ENCODE measurements at places on chromosomes 3 and 15.

- DNase-seq = peak; percentile 21
Measured at GRCh38 chr3:43105596-43106292, at the start of gene POMGNT2. POMGNT2 (minus strand) TSS chr3:43106079; CDS start chr3:43081431, 24,648 bp downstream.

DNA sequence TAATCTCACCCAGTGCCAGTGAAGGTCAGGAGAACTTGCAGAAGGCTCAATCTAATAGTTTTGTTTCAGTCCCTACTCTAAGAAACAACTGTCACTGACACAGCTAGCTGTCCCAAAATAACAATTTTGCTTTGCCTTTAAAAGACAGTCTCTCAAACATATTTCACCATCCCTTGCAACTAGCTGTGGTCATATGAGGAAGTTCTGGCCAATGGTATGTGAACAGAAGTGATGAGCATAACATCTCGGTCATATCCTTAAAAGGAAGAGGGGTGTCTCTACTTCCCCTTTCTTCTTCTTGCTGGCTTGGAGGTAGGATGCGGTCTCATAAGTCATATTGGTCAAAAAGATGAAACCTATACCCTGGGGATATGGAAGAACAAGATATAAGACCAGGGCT is 198.1 kb downstream of the NEK10 start:
- no peak for DNase-seq

DNA sequence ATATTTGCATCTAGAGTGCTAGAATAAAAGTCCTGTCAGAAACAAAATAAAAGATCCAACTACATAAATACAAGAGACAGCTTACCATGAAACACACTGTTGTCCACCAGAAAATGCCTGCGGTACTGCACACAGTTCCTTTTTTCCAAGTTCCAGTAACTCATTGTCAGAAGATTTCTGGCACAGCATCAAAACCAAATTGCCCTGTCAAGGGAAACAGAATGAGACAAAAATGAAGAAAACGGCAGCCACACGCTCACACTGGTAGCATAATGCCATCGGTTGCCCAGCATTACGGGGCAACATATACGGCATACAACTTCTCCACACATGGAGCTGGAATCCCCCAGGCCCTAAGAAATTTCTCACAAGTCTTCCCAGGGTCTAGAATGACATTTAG is 40.8 kb downstream of the PLCH1 start:
- DNase-seq = no peak

GRCh38 chr3:121531269-121531668 is 14.5 kb downstream of the POLQ start:
- DNase-seq = no peak

GRCh38 chr3:187594272-187594671 is 75.9 kb downstream of the SST start:
- DNase-seq = no peak

DNA sequence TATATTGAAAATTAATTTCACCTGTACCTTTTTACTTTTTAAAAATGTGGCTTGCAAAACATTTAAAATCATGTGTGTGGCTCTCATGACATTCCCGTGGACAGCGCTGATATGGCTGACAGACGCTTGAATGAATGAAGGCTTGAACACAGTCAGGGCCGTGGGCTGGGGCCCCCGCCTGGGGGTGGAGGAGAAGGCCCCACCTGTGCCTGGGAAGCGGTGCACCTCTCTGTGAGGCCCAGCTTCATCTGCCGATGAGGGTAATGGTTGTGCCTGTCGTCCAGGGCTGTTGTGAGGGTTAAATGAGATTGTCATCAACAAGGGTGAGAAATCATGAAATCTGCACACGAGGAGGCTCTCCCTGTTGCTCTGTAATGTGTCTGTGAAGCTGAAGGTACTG is 85.9 kb upstream of the PRR23E start:
- no peak for DNase-seq

GRCh38 chr15:63202861-63203260 is 13.5 kb downstream of the RAB8B start:
- no peak for DNase-seq

DNA sequence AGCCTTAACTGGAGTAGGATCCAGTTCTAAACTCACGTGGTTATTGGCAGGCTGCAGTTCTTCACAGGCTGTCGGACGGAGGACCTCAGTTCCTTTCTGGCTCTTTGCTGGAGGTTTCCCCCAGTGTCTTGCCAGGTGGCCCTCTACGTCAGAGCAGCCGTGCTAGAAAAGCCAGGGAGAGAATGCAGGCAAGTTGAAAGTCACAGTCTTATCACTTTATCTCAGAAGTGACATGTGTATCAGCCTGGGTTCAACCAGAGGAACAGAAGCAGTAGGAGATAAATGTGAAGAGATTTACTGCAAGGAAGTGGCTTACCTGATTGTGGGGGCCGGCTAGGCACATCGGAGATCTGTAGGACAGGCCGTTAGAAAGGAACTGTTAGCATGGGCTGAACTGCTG is 125.3 kb upstream of the BNIP2 start:
- no peak for DNase-seq

GRCh38 chr3:88151358-88151757 is 1.6 kb downstream of the C3orf38 start:
- no peak for DNase-seq

- no peak for DNase-seq
Measured at GRCh38 chr3:74107451-74107850, 482.7 kb upstream of the PDZRN3 start.

- no peak for DNase-seq
Measured at GRCh38 chr15:86649277-86649676, 569.6 kb downstream of the AGBL1 start.

- no peak for DNase-seq
Measured at GRCh38 chr15:63110428-63111026, 11.1 kb upstream of the LACTB start.

- DNase-seq = no peak
Measured at GRCh38 chr3:78668302-78668701, 1099.5 kb downstream of the ROBO1 start.

- no peak for DNase-seq
Measured at GRCh38 chr3:9222956-9223639, 26.3 kb downstream of the SRGAP3 start.

GRCh38 chr3:126389112-126389793 is 5.5 kb upstream of the CFAP100 start:
- DNase-seq = no peak

- no peak for DNase-seq
Measured at GRCh38 chr3:53044711-53045517, 959 bp downstream of the SFMBT1 start.

- DNase-seq = peak; percentile 34
Measured at GRCh38 chr15:37134699-37135131, 34.4 kb upstream of the MEIS2 start.

GRCh38 chr3:54841471-54841870 is 86.4 kb downstream of the LRTM1 start:
- DNase-seq = no peak

DNA sequence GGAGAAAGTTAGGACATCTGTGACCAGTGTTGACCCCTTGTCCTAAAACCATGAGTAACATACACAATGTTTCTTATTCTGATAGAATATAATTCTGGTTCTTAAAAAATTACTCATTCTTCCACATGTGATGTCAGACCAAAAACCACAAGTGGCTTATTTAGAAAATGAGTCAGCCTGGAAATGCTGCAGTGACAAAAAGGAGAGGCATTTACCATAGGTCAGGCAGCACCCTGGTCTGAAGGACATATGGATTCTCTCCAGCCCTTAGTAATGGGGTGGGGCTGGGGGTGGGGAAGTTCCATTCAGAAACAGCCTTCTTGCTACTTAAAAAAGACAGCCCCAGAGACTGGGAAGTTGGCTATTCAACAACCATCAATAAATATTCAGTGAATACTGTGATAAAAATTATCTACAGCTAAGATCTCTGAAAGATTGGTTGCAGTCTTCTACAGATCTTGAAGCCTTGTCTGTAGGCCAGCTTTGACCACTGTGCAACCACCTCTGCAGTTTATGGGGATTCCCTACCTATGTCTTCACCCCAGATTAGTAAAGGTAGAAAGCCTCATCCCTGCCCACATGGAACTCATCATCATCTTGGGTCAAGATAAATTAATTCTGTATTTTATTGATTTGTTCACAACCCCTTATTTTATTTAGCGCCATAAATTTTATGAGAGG is 34.9 kb upstream of the TIMP4 start:
- DNase-seq = no peak

GRCh38 chr3:68919000-68919399 is 13.3 kb downstream of the TAFA4 start:
- no peak for DNase-seq

GRCh38 chr3:190036631-190037030 is 84.1 kb downstream of the P3H2 start:
- no peak for DNase-seq

DNA sequence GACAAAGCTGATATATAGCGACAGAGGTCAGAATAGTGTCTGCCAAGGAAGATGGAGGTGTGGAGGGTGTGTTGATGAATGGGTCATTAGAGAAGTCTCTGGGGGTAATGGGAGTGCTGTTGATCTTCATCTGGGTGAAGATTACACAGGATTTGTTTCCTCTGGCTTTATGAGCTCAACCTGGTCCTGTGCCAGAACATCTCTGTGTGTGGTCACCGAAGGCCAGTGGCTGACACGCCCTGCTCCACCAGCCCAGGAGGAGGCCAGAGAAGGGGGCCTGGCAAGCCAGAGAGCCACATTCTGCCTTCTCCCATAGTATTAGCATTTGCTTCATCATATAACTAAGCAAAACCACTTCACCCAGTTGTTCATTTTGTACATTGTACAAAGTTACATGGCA is 121.1 kb downstream of the ZNF621 start:
- DNase-seq = no peak

- no peak for DNase-seq
Measured at GRCh38 chr3:27507515-27508266, 23.5 kb upstream of the SLC4A7 start.

- DNase-seq = no peak
Measured at GRCh38 chr15:97680606-97681220, 279.8 kb upstream of the ARRDC4 start.

GRCh38 chr3:16871915-16872842 is 12.6 kb upstream of the PLCL2 start:
- no peak for DNase-seq

DNA sequence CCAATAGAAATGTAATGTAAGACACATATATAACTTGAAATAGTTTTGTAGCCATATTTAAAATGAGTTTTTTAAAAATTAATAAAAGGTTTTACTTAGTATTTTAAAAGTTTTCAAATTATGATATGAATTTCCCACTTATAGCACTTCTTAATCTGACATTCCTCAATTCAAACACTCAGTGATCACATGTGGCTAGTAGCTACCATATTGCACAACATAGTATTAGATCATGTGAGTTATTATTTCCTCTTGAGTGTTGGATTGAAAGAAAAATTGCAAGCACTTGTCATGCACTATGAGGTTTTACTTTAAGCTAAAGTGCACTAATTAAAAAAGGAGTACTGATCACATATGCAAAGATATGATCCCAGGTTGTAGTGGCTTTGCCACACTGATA is 453.4 kb upstream of the ROBO2 start:
- no peak for DNase-seq

GRCh38 chr15:80856400-80856799 is 77.2 kb downstream of the CEMIP start:
- DNase-seq = peak; percentile 49

- no peak for DNase-seq
Measured at GRCh38 chr3:192068464-192069254, 607.7 kb downstream of the PYDC2 start.

- no peak for DNase-seq
Measured at GRCh38 chr3:18086760-18087159, 338.4 kb downstream of the SATB1 start.

DNA sequence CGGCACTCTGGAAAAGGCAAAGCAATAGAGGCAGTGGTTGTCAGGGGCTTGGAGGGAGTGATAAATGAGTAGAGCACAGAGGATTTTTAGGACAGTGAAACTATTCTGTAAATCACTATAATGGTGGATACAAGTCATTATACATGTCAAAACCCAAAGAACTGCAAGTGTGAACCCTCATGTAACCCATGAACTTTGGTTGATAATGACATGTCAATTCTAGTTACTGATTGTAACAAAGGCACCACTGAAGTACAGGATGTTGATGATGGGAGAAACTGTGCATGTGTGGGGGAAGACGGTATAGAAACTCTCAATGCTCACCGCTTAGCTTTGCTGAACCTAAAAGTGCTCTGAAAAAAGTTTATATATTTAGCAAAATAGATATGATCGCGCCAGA is 36.0 kb downstream of the BTLA start:
- DNase-seq = no peak

- DNase-seq = no peak
Measured at GRCh38 chr15:67023517-67024313, 41.7 kb upstream of the SMAD3 start.

DNA sequence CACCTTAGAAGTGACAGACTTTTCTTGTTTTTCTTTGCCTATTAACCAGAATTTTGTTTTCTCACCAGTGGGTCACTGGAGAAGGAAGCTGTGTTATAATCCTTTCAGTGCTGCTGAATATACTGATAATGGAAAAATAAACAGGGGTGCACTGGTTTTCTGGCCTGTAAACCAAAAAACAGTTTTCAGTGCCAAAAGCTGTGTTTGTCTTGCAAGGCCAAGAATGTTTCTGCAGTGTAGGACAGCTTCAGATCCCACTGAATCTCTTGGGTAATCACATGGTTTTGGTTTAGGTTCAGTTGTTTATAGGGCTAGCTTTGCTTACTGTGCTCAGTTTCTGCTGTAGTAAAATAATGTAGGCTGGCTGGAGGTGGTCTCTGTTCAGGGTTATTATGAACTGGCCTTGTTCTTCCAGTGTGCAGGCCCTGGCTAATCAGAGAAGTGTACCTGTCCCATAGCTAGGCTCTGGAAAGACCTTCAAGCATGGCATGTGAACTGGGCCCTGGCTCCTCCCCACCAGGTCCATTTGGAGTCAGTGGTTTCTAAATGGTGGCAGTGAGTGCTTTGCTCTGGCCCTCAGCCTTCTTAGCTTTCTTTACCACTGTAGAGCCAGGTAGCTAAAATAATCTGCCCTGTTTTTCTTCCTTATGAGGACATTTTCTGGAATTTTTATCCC is 18.7 kb downstream of the PDE8A start:
- no peak for DNase-seq

DNA sequence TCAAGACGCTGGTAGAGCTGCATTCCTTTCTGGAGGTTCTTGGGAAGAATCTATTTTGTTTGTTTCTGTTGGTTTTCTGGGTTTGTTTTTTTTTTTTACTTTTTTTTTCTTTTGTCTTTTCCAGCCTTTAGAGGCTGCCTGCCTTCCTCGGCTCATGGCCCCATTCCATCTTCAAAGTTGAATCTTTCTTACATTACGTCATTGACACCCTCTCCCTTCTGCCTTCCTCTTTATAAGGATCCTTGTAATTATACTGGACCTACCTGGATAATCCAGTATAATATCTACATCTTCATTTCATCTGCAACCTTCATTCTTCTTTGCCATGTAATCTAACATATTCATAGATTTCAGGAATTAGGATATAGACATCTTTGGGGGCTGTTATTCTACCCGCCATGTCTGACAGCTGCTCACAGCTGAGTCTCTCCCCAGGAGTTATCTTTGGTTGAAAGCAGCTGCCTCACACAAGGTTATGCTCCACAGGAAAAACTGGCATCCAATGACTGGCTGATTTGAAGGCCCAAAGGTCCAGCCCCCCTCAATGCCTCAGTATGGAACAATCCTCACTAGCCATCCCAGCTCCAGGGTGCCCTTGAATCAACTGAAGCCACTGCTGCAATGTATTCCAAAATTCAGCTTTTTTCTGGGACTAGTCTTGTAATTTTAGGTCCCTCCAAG is 38.4 kb upstream of the THBS1 start:
- DNase-seq = no peak

GRCh38 chr3:23484386-23484785 is 281.3 kb downstream of the UBE2E2 start:
- DNase-seq = no peak

All from NCI-H1694 treated with DMSO at 0.1 percent for 48 hours (cell line).